ENCODE measurements at places on chromosomes 1 and 21.

- no peak for DNase-seq
These were observed 7.5 kb downstream of the DYRK1A start for GRCh38 chr21:37374027-37374426.

GRCh38 chr1:18463984-18464664 is 16.6 kb upstream of the KLHDC7A start:
- no peak for DNase-seq

- no peak for DNase-seq
These were observed 35.4 kb downstream of the TBCE start for GRCh38 chr1:235402457-235403200.

GRCh38 chr1:30760596-30761324 is 3.2 kb upstream of the LAPTM5 start:
- DNase-seq, result no peak

DNA sequence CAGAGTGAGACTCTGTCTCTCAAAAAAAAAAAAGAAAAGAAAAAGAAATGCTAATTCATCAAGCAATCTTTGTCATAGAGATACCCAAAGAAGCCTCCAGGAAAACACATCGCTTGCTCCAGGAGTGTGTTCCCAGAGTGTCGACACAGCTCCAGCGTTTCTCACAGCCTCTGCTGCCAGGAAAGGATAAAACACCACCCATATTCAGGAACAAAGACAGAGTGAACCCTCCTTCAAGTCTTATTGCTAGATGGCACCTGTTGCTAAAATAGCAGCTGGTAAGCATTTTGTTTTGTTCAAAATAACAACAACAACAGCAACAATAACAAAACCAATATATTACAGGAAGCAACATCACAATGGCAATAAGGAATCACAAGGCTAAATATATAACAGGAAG is 3.1 kb downstream of the ILDR2 start:
- no peak for DNase-seq

GRCh38 chr1:9591669-9592509 is 3.2 kb downstream of the TMEM201 start:
- no peak for DNase-seq

DNA sequence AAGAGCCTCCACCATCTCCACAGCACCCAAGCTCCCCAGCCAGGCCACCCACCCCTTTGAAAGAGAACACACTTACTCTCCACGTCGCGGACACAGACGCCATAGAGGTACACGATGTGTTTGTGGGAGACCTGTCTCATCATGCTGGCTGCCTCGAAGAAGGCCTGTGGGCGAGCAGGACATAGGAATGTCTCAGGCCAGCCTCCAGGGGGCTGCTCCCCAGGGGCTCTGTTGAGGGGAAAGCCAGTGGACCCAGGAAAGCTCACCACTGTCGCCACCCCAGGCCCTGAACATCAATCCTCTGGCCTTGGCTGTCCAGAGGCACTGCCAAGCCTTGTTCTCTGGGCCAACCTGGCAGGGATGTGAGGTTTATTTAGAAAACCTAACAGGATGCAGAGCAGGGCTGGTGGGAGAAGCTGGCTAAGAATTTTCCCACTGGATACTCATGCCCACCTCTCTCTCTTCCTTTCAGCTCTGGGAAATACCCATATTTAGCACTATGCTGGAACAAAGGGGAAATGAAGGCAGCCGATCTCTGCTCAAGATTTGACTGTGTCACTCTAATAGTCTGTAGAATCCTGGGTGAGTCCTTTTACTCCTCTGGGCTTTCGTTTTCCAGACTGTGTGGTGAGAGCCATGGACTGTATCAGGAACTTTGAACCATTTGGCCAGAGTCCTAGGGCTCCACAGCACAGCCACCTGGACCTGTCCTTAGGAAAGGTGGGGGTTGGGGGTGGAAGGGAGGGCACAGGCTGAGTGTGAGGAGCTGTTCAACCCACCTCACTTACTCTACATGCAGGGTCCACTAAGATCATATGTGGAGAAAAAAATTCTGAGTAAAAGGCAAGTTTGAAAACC is 101.9 kb downstream of the RAVER2 start:
- no peak for DNase-seq

- DNase-seq, result no peak
These were observed 77.7 kb downstream of the TOMM20 start for GRCh38 chr1:235050911-235051360.

DNA sequence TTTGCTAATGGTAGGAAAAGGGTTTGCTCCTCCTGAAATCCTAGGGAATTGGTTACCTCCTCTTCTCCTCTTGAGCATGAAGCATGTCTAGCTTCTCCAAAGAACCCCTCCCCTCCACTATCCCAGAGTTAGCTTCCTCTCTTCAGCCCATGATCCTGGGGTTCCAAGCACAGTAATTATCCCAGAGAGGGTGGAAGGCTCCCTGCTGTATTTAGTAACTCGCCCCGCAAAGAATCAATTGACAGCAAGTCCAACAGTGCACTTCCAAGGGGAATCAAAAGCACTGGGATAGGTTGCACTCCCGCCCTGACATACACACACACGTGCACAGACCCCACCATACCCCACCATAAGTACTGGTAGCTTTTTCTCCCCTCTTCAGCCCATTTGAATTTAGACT is 3.1 kb downstream of the S100A8 start:
- no peak for DNase-seq

DNA sequence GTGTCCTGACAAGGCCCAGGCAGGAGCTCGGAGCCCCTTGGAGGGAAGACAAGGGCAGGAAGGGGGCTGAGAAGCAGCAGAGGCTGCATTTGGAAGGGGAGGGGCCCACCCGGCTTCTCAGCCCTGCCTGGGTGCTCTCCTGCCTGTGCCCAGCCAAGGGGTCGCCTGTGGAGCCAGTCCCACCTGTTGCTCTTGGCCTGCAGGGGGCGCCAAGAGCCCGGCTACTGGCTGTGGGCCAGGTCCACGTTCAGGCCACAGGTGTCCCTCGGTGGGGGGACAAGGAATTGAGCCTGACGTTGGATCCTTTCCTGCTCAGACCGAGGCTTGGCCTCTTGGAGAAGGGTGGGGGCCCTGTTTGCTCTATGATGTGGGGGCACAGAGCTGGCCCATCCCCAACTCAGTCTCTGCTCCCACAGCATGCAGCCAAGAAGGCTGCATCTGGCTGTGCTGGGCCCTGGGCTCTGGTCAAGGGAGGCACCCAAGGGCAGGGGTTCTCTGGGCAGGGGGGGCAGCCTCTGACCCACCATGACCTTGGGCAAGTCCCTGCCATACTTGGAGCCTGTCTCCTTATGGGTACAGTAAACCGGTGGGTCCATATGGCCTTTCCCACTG is 10.9 kb downstream of the WNT4 start:
- DNase-seq, result no peak

- DNase-seq, result no peak
These were observed 14.8 kb downstream of the MFSD2A start for GRCh38 chr1:39969531-39970270.

DNA sequence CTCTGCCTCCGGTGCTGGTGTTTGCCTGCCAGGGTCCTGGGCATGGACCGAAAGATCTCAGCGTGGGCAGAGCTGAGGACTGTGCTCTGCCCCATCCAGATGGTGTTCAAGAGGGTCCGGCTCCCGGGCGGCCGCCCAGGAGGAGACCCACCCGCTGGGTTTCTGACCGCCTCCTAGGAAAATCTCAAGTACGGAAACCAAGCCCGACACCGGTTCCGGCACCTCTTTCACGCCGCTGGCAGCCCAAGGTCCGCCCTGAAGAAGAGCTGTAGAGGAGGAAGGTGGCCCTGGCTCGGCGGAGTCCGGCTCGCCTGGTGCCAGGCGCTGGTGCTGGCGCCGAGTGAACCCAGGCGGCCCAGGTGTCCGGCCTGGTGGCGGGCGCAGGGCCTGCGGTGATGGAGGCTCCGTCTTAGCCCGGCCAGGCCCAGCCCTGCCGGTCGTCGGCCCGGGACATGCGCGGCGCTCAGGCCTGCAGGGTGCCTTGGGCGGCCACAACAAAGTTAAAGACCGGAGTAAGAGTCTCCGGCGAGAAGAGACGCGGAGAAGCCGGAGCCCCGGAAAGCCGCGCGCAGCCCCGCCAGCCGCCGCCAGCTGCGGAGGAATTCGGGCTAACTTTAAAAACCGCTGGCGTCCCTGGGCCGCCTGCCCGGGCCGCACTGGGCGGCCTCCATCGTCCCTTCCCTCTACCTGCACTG is 1.5 kb downstream of the GRIK3 start:
- no peak for DNase-seq

GRCh38 chr21:25563361-25564116 is 43.7 kb downstream of the MRPL39 start:
- DNase-seq, result no peak

- no peak for DNase-seq
These were observed 554.1 kb upstream of the OLFM3 start for GRCh38 chr1:102550729-102551384.

DNA sequence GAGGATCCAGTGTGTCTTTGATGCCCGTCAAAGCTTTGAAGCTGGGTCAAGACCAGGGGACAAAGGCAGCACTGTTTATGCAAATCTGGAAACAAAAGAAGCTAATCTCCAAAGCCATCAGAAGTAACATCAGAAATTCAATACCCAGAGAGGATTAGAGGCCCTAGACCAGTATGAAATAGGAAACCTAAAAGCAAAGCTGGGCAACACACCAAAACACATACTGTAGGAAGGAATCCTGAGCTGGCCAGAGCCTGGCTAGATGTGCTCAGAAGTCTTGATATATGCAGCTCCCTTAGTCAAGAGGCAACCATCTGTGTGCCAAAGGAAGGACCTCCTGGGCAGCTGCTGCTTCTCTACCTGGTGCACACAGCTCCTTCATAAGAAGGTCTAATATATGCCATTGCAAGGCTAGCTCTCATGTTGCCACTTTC is 12.3 kb downstream of the COLGALT2 start:
- no peak for DNase-seq

DNA sequence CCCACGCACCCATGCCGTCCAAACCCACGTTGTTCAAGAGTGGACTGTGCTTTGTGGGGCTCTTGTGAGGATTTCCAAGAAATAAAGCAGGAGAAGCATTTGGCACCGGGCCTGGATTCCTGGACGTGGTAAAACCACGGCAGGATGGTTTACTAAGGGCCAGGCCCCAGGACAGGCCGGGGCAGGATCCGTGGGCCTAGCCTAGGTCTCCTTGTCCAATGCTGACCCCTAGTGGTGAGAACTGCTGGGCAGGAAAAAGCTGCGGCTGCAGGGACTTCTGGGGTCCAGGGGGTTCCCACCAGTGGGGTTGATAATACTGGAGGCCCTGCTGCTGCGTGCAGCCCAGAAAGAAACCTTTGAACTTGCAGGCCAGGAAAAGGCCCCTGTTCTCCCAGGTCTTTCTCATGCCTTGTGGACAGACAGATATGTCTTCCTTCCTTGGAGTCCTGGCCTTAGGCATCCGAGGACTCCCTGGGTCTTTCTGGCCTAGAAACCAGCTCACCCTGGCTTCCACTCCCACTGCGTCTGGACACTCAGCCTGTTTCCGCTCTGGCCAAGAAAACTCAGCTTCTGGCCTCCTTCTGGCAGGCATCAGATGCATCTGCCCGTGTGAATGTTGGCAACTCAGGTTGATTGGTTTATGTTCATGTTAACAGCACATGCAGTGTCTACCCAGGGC is 106.9 kb upstream of the TMEM51 start:
- peak; percentile 11 for DNase-seq

- DNase-seq, result no peak
These were observed 532.8 kb upstream of the DEPDC1 start for GRCh38 chr1:69029649-69030048.

DNA sequence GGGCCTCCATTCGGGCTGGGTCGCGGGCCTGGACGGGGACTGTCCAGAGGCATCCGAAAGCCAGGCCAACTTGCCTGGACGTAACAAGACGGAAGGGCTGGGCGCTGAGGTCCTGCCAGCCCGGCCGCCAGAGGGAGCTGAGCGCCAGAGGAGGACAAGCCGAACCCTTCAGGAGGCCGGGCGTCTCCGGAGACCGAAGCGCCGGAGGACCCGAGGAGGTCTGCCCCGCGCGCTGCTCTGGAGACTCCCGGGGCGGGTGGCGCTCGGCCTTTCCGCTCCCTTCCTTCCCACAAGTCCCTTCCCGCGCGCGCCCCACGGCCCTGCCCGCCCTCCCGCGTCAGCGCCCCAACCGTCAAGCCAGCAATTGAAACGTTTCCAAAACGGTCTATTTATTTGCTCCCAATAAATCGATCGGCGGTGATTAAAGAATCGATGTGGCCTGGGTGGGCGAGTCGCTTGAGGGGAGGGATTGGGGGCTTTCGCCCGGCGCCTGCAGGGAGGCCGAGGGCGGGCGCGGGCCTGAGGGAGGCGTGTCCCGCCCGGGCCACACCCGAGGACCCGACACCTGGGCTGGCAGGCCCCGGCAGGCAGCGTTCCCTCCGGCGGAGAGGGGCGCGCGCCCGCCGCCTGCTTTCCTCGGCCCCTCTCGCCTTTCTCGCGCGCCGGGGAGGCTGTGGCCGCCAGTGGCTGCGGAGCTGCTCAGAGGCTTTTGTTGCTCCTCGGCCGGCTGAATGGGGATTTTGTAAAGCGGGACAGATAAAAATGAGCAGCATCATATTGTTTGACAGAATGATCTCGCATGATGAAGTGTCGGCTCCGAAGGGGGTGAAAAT is 5.2 kb upstream of the FOXD3 start:
- DNase-seq, result peak; percentile 34

GRCh38 chr1:92167151-92167550 is 50.6 kb upstream of the C1orf146 start:
- DNase-seq, result no peak

GRCh38 chr1:59657873-59658465 is 156.8 kb upstream of the HOOK1 start:
- DNase-seq, result no peak

GRCh38 chr1:14826172-14826636 is 227.7 kb downstream of the KAZN start:
- DNase-seq, result no peak

DNA sequence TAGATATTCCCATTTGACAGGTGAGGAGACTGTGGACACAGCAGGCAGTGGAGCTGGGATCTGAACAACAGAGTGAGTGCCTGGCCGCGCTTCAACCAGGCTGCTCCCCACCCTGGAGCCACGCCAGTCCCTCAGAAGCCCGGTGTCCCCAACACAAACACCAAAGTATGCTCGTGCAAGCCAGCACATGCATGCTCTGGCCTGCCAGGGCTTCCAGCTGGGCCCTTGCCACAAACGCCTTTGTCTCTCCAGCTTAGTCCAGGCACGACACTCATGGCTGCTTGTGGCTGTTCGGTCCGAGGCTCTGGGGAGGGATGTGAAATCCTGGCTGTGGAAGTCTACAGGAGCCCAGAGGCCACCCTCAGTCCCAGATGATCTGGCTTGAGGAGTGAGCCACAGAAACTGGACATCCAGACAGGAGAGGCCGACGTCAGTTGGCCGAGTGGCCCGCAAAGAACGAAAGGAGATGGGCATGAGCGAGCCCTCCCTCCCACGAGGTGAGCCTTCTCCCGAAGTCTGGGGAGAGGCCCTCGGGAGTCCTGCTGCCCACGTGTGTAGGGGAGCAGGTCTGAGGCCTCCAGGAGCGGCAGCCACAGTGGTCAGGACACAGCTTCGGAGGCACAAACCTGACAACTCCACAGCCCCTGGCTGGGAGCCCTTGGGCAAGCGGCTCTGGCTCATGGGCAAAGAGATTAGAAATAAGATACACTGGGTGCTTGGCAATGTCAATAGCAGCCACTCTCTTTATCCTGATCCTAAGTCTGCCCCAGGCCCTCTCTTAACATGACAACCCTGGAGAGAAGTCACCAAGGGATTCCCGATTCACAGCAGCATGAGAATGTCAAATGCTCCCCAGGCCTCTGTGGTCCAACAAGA is 117.1 kb upstream of the IFFO2 start:
- no peak for DNase-seq

Data from activated CD8-positive, alpha-beta memory T cell treated with anti-CD3 and anti-CD28 coated beads for 1 hour (primary cell).